ENCODE measurements at places on chromosomes 5 and 9.
A peak's percentile ranks its signal among the peaks of the same experiment; 100 is the strongest.

- peak; percentile 65 for DNase-seq
Observed at GRCh38 chr9:78613006-78613405, 316.1 kb downstream of the PSAT1 start.

DNA sequence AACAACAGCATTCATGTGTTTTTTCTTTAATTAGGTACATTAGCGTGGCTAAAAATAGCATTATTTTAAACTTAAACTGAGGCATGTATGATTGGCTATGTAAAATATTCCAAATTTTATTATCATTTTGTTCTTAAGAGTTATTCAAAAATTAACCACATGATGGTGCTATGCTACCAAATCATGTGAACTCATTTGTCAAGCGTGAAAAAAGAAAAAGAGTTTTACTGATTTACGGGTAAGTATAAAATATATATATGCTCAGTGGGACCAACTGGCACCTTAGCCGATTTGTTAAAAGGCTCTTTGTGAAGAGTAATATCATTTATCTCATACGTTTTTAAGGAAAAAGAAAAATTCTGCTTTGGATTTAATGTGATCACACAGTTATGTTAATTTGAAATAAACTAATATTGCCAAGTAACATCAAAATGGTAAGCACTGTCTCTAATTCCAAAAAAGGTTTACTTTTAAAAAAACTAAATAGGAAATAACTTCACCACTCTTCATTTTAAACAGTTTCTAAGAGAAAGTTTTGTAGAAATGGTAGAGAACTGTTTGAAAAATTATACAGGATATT, 1042.3 kb downstream of the CDH12 start:
- DNase-seq, result no peak

DNA sequence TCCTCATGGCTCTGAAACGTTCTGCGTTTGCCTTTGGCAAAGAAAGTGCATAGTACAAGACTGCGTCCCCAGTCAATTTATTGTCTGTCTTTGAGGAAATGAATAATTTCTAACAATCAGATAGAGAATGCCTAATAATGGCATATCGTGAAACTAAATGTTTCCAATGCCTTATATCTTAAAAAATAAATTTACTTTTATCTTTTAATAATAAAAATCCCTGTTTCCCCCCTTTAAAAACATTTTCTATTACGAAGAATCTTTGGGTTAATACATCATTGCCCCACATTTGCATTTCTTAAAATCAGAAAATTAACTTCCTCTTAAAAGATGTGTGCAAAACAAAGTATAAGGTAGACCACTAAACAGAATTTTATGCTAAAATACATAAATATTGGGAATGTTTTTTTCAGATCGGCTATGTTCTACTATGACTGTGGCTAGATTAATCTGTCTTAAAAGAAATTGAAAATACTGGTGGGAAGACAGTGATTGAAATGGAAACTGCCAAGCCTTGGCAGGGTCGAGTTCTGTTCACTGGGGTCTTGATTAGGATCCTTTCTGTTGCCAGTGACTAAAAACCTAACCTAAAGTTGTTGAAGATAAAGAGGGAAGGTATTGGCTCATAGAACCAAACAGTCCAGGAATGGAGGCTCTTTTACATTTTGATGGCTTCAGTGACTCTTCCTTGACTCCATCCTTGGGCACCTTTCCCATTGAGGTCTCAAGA, at the start of gene IL5:
Gene IL5 (minus strand): TSS at position 51 of the 730 bp plus-strand sequence. CDS start 44 bp downstream, at position 7.
- no peak for DNase-seq

GRCh38 chr9:33220681-33221567, 19.0 kb upstream of the SPINK4 start:
- no peak for DNase-seq

- no peak for DNase-seq
Observed at GRCh38 chr5:39970117-39970798, 545.5 kb upstream of the DAB2 start.

GRCh38 chr5:119036101-119036762, 34.7 kb upstream of the DMXL1 start:
- DNase-seq, result peak; percentile 77

- no peak for DNase-seq
Observed at GRCh38 chr5:176387384-176387925, 943 bp downstream of the NOP16 start.

- no peak for DNase-seq
Observed at GRCh38 chr5:116557669-116558271, 16.9 kb downstream of the SEMA6A start.

GRCh38 chr5:53035868-53036381, 46.8 kb downstream of the ITGA2 start:
- DNase-seq, result peak; percentile 38

DNA sequence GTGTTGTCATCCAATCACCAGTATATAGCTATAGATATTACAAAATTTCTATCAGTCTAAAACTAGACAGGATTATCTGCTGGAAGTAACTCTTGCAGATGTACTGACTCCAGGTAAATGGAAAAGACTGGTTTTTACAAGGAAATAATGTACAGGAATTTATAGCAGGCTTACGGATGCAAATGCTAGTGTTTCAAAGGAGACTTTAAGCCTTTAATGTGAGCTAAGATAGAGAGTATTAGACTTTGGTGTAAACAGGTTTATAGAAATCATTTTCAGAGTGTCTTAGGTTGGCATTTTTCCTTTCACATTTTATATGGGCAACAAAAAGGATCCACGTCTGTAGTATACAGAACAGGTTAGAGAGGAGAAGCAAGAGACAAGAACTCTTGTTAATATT, 16.1 kb downstream of the ZNF608 start:
- DNase-seq, result no peak

DNA sequence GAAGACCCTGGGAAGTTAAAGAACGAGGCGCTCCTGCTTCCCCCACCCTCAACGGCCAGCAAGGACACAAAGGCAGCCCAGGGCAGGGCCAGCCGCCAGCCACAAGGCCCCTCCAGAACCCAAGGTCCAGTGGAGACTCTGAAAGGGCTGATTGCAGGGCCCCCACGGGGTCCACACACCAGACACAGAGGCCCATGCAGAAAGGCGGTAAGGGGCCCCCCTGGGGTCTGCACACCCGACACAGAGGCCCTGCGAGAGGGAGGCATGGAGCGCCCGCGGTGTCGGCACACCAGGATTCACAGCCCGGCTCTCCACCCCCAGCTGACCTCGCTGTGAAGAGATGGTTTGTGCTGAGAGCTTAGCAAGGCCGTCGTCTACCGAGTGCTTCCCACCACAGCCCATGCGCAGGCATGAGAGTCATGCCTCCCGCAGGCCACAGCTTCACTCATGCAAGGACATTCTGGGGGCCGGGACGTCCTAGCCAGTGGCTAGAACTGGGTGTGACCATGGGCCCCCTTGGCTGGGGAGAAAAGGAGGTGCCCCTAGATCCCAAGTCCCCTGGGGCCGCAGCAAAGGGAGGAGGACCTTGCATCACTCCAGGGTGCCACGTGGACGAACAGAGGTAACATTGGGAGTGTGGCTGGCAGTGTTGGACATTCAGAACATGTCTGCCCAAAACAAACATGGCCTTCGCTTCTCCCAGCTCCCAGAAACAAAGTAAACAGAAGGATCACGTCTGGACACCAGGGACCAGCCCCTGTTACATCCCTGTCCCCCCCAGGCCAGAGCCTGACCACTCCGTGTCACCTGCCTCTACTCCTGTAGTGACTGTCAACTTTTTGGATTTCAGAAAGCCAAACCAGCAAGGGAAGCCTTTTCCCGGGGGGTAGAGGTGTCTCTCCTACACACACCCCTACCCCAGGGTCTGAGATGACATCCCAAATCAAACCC, 9.8 kb downstream of the BRD3 start:
- DNase-seq, result no peak

DNA sequence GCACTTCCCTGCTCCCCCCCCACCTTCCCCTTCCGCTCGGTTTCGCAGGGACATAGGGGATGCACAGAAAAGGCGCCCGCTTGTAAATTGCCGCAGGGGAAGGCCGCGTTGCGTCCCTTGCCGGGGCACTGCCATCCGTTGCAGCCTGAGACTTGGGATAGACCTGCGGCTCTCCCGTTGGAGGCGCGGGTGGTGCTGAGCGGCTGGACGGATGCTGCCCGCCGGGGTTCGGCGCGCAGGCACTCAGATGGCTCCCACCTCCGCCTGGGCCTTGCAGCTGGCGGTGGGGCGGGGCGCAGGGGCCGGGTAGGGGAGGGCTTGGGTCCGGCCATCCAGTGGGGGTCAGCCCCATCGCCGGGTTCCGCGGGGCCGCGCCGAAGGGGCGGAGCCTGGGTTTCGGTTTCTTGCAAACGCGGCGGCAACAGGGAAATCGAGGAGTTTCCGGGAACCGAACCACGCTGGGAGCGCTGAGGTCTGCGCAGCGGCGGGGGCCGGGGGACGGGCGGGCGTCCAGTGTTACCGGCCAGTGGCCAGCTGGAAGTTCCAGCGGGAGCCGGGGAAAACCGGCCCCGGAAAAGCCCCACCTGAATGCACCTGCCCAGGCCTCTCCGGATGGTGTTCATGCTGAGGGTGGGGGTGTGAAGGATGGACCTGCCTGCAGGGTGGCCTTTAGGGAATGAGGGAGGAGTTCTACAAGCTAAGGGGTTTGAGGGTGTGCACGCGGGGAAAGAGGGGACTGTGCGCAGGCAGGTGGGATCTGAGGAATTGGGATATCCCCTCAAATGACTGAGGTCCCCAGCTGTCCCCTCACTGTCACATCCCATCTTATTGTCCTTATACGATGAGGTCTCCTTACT, 6.3 kb upstream of the IRF1 start:
- peak; percentile 64 for DNase-seq

- no peak for DNase-seq
Observed at GRCh38 chr9:124239249-124240073, 18.3 kb upstream of the NEK6 start.

DNA sequence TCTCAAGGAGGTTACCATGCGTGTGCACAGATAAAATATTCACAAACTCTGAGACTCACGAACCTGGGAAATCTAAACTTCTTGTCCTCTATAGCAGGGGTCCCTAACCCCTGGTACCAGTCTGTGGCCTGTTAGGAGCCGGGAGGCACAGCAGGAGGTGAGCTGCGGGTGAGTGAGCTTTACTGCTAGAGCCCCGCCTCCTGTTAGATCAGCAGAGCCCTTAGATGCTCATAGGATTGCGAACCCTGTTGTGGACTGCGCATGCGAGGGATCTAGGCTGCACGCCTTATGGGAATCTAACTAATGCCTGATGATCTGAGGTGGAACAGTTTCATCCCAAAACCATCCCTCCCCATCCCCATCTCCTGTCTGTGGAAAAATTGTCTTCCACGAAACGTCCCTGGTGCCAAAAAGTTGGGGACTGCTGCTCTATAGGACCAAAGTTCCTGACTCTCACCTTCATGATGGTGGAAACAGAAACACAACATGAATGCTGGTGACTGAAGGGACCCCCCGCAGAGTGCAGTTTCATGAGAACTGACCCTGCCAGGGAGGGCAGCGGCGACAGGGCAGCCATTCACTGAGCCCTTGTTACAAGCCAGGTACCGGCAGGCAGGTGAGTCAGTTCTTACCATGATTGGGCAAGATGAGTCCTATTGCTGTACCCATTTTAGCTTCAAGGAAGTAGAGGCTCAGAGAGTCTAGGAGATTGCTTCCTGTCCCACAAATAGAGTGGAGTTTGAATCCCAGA, 181.9 kb downstream of the RGS3 start:
- no peak for DNase-seq

- DNase-seq, result peak; percentile 45
Observed at GRCh38 chr5:177478711-177479646, 5.5 kb upstream of the DBN1 start.

- DNase-seq, result no peak
Observed at GRCh38 chr5:60830581-60831127, 13.4 kb downstream of the ELOVL7 start.

DNA sequence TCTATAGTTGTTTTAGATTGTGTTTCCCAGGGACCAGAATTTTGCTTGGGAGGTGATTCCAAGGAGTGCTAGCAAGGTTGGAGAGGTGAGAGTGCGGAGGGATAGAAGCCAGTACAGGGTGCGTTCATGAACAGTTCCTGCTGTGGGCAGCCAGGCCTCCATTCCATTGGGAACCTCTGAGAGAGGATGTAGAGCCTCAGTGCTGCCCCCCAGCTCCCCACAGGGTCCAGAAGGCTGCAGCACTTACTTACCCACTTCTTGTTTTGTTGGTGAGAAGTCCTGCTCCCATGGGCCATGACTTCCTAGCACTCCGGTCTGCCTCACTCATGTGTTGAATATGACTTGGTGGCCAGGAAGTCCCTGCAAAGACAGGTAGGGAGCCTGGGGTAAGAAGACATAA, 128.2 kb upstream of the GAS1 start:
- no peak for DNase-seq

- no peak for DNase-seq
Observed at GRCh38 chr5:172687940-172688339, 46.9 kb downstream of the NEURL1B start.

DNA sequence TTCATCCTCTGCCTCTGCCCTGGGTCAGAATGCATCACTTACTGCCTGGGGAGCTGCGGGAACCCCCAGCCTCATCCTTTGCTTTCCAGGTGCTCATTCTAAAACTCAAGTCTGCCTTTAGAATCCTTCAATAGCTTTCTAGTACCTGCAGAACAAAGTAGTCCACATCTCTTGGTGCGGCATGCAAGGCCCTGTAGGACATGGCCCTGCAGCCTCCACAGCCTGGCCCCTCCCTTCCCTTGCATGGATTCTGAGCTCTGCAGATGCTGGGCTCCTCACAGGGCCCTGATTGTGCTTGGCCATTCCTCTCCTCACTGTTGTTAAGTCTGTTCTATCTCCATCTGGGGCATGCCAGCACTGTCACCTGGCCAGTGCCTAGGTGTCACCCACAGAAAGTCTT, 141.6 kb downstream of the ADCY2 start:
- DNase-seq, result no peak

GRCh38 chr9:131442351-131442750, 48.5 kb downstream of the PRRC2B start:
- no peak for DNase-seq

DNA sequence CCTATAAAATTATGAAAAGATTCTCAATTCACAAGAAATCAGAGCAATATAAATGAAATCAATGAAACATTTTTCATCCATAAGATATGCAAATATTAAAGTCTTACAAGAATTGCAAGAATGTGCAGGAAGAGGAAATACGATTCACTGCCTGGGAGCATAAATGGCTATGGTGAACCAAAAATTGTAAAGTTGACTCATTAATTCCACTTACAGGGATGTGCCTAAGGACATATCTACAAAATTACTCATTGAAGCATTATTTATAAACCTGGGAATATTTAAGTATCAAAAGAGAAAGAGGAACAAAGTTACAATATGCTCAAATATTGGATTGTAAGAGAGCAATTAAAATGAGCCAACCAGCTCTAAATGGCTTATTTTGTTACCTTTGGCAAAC, 6.9 kb upstream of the NIPSNAP3A start:
- DNase-seq, result peak; percentile 75

GRCh38 chr5:123520677-123521247, 8.8 kb downstream of the CSNK1G3 start:
- no peak for DNase-seq

GRCh38 chr9:70765946-70766345, 351.5 kb upstream of the KLF9 start:
- DNase-seq, result no peak
